Activated CD4-positive, alpha-beta memory T cell treated with anti-CD3 and anti-CD28 coated beads, Interleukin-2, amount 10 ng/mL, durations not matched to agents 7 days and 5 days (primary cell): ENCODE measurements at places on chromosomes 5 and 9. TPM values are rescaled to one million over a fixed set of nuclear protein-coding genes. Genes with fewer than 3 reads are reported as not detected.

DRD1 gene
- total RNA-seq = not detected

SHC3 gene
- not detected for total RNA-seq

TYRP1 gene
- not detected for total RNA-seq

FGD3 gene
- total RNA-seq = 102 TPM

PCDHGB1 gene
- not detected for total RNA-seq

DIPK1B gene
- 0.15 TPM for total RNA-seq

CETN3 gene
- total RNA-seq = 34.7 TPM

GLDC gene
- total RNA-seq = 4.2 TPM

TAF1L gene
- not detected for total RNA-seq

NR2F1-AS1 gene
- not detected for total RNA-seq

GRCh38 chr5:35789732-35790456 is 66.8 kb upstream of the IL7R start:
- no peak for DNase-seq

- no peak for DNase-seq
Measured at GRCh38 chr9:34994260-34994899, 4.8 kb downstream of the DNAJB5 start.

DNA sequence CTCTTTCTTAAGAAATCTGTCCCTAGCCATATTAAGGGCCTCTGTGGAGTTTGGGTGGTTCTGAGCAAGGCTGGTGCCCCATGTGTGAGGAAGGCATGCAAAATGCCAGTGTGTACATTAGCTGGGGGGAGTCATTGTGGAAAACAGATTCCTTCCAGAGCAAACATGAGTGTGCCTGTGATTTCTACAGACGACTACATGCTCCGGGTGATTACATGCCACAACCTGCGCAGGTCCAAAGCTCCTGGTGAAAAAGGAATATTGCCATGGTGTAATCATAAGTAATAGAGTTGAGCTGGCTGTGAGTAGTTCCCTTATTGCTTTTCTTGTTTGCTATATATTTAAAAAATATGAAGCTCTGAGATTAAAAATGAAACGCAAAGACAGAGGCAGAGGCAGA is 102.1 kb downstream of the ACER2 start:
- no peak for DNase-seq

DNA sequence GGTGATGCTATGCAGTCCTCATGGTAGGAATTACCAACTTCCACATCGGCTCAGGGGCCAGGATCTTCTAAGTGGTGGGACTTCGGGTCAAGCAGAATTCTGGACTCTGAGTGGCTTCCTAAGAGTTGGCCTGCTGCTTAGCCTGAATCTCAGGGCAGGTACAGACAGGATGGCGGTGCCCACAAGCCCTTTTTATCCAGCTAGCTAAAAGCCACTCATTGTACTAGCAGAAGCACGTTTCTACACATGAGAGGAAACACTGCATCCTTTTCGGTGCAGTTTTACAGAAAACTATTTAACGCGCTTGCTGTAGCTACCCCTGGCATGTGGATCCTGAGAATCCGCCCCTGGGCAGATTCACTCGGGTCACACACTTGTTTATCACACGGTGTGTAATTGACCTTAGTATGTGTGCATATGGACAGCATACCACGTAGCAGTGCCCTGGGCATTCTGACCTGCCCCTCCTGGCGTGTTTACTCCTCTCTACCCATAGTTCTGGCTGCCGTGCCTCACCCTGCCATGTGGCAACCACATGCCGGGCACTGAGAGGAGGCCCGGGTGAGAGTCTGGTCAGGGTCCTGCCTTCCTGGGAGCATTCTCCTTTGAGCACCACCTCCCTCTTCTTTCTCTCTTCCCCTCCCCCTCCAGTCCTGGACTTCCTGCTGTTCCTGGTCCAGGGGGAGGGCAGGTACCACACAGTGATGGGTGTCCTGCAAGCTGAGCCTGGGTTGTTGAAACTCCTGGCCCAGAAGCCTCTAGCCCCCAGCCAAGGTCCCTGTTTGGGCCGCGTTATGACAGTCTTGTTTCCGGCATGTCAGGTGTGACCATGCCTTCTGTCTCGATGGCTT is 65.9 kb downstream of the DAB2IP start:
- no peak for DNase-seq

DNA sequence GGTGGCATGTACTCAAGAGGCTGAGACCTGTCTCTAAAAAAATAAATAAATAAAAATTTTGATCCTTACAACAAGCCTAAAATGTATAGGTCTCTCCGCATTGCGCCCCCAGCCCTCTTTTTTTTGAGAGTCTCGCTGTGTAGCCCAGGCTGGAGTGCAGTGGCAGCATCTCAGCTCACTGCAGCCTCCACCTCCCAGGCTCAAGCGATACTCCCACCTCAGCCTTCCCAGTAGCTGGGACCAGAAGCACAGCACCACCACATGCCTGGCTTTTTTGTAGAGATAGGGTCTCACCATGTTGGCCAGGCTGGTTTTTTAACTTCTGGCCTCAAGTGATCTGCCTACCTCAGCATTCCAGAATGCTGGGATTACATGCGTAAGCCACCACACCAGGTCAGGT is 2.2 kb upstream of the GARIN3 start:
- DNase-seq = peak; percentile 10

GRCh38 chr5:104421431-104421830 is 858.8 kb upstream of the NUDT12 start:
- DNase-seq = no peak

- DNase-seq = no peak
Measured at GRCh38 chr9:120901755-120902568, 24.6 kb downstream of the TRAF1 start.

GRCh38 chr9:134635351-134636148 is 6.1 kb upstream of the COL5A1 start:
- DNase-seq = no peak

DNA sequence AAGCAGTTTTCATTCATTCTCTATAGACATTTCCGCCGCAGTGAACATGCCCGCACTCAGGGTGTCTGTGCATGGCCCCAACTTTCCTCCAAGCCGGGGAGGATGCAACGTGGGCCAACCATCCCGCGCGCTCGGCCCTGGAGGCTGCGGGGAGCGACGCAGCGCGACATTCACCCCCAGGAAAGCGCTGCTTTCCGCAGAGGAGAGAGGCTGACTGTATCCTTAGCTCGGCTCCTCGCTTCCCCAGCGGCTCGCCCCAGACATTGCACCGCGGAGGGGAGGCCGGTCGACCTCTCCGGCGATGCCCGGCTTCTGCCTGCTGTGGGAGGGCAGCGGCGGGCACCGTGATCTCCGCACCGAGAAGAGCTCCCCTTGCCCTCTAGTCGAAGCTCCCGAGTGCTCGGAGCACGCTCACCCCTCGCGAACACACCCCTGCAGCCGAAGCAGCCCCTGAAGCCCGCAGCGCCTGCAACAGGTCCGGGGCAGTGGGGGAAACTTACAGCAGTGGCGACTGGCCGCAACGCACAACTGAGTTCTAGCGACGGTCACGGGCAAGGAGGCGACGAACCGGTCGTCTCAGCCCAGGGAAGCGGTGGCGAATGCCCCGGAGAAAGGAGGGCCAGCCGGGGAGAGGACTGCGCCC is 600 bp downstream of the ENC1 start:
- peak; percentile 43 for DNase-seq

DNA sequence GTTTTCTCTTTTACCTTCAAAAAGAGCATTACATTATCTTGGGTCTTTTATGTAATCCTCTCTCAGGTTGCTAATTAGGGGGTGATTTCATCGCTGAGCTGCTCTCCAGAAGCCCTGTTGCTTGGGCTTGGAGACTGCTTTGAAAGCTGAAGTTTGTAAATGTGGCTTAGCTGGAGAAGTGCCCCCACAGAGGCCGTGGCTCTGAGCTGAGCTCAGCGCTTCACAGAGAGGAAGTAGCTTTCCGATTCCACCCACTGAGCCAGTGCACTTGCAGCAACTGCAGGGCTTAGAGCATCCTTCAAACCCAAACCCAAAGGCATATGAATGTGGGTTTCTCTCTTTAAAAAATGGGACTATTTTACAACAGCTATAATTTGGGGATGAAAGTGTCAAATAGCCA is 13.7 kb upstream of the NXNL2 start:
- DNase-seq = no peak

DNA sequence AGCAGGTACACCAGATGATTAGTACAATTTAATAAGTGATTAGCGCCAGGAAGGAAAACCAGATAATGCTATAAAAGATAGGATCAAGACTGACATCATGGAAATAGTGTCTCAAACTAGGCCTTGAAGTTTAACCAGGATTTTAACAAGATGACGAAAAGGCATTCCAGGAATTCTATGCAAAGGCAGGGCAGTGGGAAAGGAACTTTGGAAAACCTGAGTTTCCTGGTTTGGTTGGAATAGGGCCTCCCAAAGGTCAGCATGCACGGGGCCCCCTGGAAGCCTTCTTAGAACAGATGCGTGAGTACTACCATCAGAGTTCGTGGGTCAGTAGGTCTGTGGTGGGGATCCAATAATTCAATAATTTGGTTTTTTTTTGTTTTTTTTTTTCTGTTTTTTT is 935.2 kb upstream of the DMAC1 start:
- DNase-seq = no peak

DNA sequence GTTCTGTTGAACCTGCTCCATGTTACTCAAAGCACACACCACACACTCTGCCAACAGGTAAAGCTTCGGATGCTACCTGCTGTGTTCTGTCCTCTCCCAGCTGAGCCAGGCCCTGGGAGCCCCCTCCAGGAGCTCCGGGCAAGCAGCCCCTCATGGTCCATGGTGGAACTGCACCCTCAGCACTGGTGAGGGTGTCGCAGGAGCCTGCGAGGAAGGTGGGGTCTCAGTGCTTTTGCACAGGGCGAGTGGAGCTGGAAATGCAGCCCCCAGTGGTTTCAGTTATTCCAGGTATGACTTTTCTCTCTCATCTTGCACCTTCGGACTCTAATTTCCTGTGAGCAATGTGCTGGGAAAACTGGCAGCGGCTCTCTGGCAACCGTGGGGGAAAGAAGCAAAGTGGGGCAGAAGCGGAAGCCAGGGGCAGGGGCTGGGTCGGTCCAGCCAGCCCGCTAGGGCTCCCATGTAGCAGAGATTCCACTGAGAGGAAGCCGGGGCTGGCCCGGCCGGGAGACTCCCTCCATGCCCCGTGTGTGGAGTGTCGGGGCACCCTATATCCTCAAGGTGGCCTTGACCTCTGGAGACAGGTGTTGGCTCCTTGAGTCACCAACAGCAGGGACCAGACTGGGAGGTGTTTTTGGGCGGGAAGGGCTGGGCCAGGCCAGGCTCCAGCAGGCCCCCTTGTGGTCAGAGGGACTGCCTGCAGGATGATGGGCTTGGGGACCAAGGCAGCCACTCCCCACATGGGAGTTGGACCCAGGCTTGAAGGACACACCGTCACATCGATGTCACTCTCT is 75.6 kb upstream of the PRSS3 start:
- DNase-seq = peak; percentile 49

GRCh38 chr5:87536365-87536764 is 123.6 kb upstream of the CCNH start:
- no peak for DNase-seq

DNA sequence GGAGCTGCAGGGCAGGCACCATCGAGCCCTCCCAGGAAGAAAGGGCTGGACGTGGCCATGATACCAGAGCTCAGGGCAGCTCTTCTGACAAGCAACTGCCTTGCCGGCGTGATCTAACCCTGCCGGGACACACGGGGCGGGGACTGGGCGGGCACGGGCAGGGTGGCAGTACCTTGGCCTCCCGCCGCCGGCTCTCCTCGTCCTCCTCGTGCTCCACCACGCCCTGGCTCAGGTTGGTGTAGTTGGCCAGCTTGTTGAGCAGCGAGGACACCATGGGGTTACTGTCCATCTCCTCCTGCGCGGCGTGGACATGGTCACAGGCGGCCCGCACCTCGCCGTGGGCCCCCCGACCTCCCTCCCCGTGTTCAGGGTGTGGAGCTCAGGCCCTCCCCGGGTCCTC is 18.5 kb downstream of the SLC12A7 start:
- no peak for DNase-seq

DNA sequence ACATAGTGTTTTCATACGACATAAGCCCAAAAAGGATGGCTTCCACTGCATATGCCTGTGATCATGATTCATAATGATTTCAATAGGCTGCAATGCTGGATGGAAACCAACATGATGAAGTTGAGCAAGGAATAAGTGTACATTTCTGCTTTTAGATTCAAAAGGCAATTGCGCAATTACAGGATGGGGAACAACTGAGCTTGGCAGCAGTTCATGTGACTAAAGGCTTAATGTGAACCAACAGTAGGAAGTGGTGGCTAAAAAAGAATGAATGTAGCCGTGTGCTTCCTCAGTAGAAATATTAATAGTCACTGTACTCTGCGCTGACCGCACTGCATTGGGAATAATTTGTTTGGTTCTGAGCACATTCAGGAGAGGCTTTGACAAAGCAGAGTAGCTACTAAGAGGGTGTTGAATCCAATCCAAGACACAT is 51.2 kb downstream of the SLC1A3 start:
- no peak for DNase-seq

- no peak for DNase-seq
Measured at GRCh38 chr5:97102010-97102470, 40.4 kb downstream of the LIX1 start.

DNA sequence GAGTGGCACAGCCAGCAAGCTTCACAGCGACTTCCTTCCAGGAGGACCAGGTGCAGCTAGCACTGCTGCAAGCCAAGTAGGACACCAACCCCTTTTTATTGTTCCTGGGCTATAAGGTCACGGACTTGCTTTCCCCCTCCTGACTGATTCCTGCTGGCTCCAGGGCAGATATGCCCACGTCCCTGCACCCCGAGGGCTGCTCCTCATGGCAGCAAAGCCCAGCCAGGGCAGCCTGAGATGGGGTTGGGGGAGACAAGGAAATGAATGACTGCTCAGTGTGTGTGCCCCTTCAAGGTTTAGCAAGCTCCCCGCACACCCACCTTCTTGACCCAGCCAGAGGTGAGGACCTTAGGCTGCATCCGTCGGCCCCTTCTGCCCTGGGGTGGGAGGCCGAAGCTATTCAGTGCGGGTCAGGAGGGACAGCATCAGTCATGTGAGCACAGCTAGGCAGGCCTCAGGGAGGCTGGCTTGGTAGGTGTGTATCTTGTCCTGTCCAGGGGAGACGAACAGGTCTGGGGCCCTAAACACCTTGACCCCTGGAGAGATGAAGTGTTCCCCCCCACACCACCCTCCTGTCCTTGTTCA is 136.2 kb upstream of the PHYKPL start:
- DNase-seq = no peak

GRCh38 chr9:135035781-135036760 is 51.4 kb upstream of the OLFM1 start:
- peak; percentile 9 for DNase-seq

DNA sequence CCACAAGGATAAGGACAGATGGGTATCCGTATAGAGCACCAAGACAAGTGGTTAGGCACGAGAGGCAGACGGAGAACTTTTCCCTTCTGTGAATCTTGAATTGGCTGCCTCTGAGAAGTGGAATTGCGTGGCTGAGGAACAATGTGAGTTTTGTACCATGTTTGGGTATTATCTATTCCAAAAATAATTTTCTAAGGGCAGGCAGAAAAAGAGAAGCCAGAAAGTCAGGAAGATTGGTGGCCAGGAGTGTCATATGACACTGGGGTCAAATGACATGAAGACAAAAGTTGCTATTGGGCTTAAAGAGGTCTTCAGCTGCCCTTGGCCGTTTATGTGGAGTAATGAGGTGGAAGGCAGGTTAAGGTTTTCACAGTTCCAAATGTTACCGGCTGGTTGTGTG is 14.5 kb downstream of the HABP4 start:
- no peak for DNase-seq
